ENCODE measurements at places on chromosomes 4 and X.

DNA sequence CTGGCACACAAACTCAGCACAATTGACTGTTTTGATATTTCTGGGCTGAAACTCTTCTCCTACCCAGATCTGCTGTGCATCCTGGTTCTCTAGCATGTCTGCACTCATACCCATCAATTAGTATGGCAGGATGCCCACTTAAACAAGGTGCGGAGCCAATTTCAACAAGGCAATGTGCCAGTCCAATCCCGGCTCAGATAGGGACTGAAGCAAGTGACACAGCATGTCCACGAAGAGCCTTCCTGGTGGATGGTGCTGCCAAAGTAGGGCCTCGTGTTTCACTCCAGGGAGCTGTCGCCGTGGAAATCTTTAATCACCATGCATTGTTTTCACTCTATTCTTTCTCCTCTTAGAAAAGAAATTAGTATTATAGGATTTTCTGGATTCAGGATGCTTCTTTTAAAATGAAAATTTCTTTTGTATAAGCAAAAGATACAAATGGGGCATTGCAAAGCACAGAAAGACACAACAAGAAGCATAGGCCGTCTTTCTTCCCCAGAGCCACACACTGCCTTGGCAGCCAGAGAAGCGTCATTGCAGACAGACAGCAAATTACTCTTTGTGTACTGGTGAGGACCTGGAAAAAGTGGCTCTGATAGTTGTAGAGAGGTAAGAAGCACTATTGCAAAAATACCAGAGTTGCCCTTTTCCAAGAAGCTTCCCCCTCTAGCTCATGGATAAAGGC, 40.6 kb upstream of the LSM6 start:
- DNase-seq: no peak

DNA sequence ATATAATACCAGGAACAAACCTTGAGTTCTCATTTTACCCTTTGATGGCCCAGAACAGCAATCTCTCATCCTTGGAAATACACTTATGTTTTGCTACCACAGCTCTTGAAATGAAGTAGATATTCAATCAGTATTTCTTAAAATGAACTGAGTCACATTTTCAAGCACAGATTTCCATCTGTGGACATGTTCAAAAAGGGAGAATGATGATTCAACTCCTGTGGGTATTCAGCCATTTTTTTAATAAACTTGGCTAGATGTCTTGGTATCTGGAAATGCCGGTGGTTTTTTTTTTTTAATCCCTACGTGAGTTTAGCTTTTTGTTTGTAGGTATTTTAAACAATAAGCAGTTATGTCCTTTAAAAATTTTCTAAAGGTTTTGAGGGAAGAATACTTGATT, 64.2 kb upstream of the TRPC5OS start:
- no peak for DNase-seq

- no peak for DNase-seq
Observed at GRCh38 chr4:92163348-92163747, 140.4 kb upstream of the GRID2 start.

DNA sequence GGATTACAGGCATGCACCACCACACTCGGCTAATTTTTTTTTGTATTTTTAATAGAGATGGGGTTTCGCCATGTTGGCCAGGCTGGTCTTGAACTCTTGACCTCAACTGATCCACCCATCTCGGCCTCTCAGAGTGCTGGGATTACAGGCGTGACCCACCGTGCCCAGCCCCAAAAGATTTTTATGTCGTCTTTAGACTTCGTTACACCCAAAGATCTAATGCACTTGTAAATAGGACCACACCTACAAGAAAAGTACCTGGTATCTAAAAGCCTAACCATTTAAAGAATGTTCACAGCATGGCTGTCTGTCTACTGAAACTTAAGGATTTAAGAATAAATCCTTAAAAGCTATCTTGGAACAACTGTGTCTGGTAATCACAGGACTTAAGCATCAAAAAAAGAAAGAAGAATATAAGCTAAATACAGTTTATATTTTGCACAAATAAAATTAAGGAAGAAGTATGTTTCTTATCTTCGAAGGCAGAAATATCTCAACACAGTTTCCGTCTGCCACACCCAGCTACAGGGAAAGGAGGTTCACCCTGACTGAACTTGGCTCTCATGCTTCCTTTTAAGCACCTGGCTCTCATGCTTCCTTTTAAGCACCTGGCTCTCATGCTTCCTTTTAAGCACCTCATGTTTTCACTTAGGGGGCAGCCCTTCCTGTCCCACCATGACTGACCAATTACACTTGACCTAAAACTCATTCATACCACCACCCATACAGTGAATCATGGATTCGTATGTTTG, 92.0 kb upstream of the STS start:
- DNase-seq: no peak

DNA sequence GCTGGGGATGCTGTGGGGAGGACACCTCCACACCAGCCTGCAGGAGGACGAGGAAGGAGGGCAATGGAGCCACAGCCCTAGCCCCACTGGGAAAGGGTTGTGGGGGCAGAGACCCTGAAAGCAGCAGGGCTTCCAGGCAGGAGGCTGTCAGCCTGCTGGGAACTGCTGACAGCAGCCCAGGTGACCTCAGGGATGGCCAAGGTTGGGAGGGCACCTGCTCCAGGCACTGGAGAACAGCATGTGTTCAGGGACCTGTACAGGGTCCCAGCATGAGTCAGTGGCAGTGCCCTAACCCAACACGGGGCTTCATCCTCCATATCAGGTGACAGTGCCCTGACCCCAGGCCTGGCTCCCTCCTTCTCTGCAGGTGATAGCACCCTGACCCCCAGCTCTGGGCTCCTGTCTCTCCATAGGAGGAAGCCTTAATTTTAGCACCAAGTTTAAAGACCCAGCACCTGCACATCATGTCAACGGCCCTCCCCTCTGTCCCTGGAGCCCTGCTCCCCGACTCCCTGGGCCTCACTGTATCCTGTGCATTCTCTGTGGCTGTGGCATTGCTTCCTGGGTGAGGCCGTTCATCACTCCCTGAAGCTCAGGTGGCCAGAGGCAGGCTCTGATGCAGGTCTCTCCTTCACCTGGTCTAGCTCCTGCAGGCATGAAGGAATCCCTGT, 66.3 kb downstream of the CRMP1 start:
- no peak for DNase-seq

- no peak for DNase-seq
Observed at GRCh38 chr4:79653871-79654270, 245.8 kb upstream of the GK2 start.

GRCh38 chr4:74855879-74856278, 61.6 kb upstream of the BTC start:
- no peak for DNase-seq

- DNase-seq: no peak
Observed at GRCh38 chr4:56655627-56656345, 25.3 kb downstream of the HOPX start.

DNA sequence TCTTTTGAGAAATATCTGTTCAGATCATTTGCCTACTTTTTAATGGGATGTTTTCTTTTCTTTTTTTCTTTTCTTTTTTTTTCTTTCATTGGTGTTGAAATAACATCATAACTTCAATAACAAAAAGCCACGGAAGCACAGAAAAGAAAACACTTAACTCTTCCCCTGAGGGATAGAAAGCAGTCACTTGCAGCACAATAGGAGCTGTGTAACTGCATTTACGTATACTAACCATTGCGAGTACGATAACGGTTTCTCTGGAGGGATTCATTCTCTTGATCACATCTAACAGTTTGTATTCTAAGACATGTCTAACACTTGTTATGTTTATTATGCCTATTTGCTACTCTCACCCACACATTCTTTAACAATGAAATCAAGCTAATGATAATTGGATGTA, 27.3 kb downstream of the C4orf46 start:
- no peak for DNase-seq

GRCh38 chrX:49915361-49916222, 6.8 kb upstream of the CLCN5 start:
- DNase-seq: no peak

DNA sequence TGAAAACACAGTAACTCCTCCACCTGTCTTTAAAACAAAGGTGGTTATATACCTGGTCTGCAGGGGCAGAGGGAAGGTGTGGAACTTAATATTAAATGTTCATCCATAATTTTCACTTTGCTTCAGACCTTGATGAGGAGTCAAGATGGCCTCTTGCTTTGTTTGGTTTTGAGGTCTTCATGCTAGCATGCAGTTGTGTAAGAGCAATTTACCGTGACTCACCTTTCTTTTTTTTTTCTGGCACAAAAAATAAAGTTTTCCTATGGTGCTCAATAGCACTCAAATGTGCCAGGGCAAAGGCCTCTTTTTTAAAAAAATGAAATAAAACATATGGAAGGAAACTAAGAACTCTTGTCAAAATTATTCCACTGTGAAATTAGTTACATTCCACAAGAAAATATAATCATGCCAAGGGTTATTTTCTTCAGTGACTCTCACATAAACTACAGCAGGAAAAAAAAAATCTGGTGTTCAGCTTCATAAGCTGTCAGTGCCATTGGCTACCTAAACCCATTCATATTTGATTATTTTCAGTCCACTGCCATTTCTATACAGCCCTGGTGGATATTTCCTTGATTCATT, 128.2 kb downstream of the SLC7A11 start:
- no peak for DNase-seq

GRCh38 chr4:169756971-169757574, 671 bp downstream of the HPF1 start:
- DNase-seq: no peak

DNA sequence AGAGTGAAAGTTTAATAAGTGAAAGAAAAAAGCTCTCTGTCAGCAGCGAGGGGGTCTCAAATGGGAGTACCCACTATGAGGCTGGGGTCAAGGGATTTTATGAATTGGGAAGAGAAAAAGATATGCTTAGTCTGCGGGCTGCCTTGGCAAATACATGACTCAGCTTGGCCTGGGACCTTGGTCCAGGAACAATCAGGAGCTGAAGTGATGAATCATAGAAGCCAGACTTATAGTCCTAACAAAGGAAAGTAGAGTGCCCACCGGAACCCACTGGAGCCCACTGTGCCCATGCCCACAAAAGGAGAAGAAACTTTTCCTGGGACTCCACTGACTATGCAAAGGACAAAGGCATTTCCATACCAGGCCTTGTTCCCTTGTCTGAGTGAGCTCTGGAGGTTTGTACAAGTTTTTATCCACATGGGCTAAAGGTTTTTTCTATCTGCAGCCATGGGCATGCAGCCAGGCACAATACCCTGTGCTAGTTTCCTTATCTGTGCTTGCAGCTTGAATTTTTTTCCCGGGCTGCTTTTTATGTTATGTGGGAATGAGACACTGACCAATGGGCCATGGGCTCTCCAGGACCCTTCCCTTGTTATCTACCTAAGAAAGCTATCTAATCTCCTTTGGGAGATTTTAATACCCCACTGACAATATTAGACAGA, 201.7 kb downstream of the FAM133A start:
- DNase-seq: no peak

DNA sequence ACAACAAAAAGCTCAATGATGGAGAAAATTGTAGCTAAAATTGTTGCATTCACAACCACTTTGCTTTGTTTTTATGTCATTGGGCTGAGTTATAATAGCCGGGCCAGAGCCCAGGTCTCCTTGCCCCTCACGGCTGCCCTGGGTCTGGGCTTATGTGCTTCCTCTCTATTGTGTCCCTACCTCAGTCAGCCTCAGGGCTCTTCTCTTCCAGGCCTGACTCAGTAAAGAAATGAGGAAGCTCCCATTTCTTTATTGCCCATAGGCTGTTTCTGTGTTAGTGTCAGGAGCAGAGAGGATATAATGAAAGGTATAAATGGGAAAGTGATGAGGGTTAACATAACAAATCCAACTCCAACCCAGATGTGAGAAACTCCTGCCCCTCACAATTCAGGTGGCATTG, 18.0 kb downstream of the BST1 start:
- DNase-seq: no peak

GRCh38 chrX:17634542-17635207, 102.6 kb upstream of the SCML1 start:
- no peak for DNase-seq

DNA sequence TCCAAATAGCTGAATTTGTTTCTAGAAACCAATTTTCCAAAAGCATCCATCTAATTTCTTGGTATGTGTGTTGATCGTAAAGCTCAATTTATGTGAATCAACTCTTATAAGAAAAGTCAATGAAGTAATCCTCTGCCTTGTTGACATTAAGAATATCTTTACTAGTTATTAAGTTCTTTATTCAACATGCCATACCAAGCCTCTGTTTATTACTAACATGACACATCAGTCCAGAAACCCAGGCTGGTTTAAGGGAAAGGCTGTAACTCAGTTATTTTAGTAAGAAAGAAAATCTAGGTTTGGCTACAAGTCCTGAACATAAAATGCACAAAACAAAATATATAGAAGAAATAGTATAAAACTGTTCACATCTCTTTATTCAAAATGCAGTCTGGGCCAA, 48.0 kb downstream of the KLHL34 start:
- no peak for DNase-seq

- DNase-seq: no peak
Observed at GRCh38 chr4:6716018-6716911, at the start of gene BLOC1S4. TSS of gene BLOC1S4 (plus strand) at chr4:6716174. CDS start at chr4:6716210, 36 bp downstream.

DNA sequence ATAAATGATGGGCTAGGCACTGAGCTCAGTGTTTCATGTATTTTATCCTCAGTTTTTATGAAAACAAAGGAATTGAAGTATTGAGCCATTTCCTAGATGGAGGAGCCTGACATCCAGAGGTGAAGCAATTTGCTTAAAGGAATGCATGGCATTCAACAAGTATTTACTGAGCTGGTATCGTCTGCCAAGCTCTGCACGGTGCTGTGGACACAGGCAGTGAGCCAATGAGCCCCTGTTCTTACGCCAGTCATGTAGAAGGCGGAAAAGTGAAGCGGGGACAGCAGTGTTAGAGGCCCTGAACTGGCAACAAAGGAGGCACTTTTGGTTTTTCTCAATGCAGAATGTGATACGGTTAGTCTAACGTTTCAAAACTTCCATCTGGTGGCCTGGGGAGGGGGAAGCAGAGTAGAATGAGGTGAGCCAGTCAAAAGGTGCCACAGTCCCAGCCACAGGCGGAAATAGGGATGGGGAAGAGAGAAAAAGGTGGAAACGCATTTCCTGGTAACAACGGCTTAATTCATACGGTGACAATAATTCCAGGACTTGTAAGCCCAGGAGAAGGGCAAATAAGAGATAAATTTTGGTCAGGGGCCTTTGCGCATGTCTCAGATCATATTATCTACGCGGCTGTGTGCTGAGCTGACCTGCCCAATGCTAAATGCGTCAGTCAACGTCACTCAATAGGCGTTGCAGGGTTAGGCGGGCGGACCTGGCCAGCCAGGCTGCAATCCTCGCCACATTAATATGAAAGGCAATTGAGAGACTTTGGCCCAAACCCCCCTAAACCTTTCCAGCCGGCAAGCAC, 133.9 kb downstream of the AFAP1 start:
- no peak for DNase-seq

DNA sequence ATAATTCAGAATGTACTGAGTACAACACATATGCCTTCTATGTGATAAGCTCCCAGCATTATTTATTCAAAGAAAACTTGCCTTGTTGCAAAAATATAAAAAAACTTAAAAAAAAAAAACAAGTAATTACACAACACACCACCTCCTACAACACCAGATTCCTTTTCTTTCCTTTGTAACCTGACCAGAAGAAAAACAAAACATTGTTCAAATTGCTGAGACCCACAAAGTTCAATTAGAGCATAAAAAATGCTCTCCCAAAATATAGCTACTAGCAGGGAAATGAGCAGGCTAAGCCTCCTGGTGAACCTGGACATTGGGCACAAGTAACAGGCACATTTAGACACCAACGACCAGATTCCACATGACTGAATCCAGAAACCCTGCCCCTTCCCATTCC, 38.3 kb downstream of the MECP2 start:
- DNase-seq: no peak

Data from cortex of kidney (tissue), 1 donor.